SK-N-SH treated with all-trans-retinoic acid at 6 μM for 48 hours (cell line): ENCODE measurements at places on chromosomes 3 and 15.
A peak's percentile ranks its signal among the peaks of the same experiment; 100 is the strongest.

DNA sequence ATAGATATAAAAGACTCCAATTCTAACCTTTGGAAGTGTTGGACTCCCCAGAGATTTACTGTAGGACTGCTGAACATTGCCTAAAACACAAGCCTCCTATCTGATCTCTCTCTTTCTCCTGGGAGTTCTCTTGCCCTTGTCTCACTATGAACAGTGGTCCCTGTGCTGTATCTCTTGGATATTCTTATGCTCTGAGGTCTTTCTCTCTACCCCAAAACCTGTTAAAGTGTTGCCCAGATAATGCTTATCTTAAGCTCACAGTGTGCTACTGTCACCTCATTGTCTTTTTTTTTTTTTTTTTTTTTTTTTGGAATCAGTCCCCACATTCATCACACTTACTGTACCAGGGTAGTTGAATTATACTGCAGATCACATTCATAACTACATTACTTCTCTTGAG, 131.0 kb upstream of the CBLB start:
- ATAC-seq: no peak

DNA sequence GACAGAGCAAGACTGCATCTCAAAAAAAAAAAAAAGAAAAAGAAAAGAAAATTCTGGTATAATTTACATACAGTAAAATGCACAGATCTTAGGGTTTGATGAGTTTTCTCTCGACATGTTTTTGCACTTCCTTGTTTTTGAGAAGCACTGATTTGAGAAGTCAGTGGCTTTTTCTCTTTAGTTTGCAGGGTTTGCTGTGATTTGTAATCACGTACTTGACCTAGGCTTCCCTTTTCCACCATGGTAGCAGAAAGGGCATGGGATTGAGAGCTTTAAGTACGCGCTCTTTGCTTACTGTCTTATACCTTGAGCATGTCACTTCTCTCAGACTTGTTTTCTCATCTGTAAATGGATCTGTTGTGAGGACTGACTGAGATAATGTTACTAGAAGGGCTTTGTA, 4.1 kb downstream of the VHL start:
- ATAC-seq: no peak

- ATAC-seq: 0 out of 3 replicates have a peak, but pooled peaks have one; percentile 31
Observed at GRCh38 chr3:117645561-117646242, 936.1 kb downstream of the TUSC7 start.

- ATAC-seq: no peak
Observed at GRCh38 chr3:104520228-104520655, 846.5 kb upstream of the ALCAM start.

- ATAC-seq: no peak
Observed at GRCh38 chr15:88802250-88802990, 816 bp upstream of the ACAN start.

GRCh38 chr3:128252083-128252482, 98.8 kb downstream of the EEFSEC start:
- no peak for ATAC-seq
